ENCODE measurements at places on chromosomes 11 and 22. TPM values are rescaled to one million over a fixed set of nuclear protein-coding genes. Genes with fewer than 3 reads are reported as not detected.

DNA sequence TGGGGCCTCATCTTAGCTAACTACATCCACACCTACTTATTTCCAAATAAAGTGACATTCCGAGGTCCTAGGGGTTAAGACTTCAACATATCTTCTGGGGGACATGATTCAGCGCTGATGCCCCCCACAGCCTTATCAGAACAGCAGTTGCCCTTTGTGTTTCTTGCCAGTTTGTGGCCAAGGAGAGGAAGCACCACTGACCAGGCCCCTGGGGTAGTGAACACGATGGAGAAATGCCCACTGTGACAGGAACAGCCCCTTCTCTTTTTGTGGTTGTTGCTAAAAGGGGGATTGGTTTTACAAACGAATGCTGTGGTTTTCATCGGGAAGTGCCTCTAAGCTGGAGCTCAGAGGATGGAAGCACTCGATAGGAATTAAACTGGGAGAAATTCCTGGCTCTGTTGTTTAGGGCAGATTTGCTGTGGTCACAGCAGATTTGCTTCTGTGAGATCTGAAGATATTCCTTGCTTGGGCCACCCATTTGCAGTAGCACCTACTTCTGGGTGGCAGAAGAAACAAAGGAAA lies 88.8 kb downstream of the ABTB2 start:
- H3K4me3 ChIP-seq: no peak overlapping the region
- no peak for DNase-seq
- H3K27ac ChIP-seq: no peak overlapping the region
- H3K27me3 ChIP-seq: no peaks in the 10 kb centered on the region
- no peaks in the 10 kb centered on the region for H3K36me3 ChIP-seq

DNA sequence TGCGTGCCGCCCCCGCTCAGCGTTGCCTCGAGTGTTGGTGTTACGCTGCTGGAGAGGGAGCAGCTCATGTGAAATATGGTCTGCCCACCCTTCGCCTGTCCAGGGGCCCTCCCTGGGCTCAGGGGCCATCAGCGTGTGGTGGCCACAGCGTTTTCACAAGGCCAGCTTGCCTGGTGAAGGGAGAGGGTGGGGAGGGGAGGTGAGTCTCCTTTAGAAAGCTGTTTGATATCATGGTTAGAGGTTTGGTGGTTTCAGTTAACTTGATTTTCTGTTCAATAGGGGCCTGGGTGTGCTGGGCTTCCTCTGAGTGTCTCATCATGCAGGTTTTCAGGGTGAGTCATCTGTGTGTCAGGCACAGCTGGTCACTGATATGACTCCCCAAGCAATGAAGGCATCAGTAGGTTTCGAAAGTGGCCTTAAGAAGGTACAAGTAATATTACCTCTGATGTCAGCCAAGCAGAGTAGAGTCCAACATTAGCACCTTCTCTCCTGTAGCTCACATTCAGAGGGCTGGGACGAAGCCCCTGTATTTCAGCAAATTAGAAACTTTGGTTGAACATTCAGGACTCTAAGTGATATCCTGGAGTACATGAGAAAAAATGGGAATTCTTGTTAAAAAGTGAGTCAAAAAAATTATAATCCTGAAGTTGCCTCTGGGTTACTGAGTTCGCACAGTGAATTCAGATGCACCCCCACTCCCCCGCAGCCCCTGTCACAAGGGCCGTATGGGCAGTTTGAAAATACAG lies 172.5 kb downstream of the TBC1D22A start:
- H3K27ac ChIP-seq: no peak overlapping the region
- DNase-seq: no peak
- H3K27me3 ChIP-seq: no peaks in the 10 kb centered on the region
- peaks cover 25% of the 10 kb centered on the region for H3K4me1 ChIP-seq

Gene RFPL1
- total RNA-seq: not detected

Gene ZNF215
- 2.0 TPM for total RNA-seq

Gene OR8G1
- total RNA-seq: not detected
